ENCODE measurements at places on chromosomes 7 and 10. TPM values are rescaled to one million over a fixed set of nuclear protein-coding genes. Genes with fewer than 3 reads are reported as not detected.

DNA sequence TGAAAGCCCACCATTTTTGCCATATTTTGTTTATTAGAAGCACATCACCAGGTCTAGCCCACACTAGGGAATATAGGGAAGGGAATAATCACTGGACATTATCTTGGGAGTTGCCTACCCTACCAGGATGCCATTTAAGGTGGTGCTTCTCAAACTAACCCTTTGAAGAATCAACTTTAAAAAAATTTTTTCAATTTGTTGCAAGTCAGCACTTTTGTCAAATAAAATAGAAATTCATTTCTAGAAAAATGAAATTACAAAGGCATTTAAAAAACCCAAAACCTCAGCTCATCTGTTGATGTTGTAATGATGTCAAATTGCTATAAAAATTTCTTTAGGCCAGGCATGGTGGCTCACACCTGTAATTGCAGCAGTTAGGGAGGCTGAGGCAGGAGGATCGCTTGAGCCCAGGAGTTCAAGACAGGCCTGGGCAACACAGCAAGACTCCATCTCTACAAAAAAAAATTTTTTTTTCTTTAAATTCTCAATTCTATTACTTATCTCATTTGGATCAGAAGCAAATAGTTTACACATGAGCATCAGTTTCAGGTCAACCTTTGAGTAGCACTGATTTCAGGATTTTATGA is 2.5 kb upstream of the NFE2L3 start:
- H3K4me3 ChIP-seq = no peak overlapping the region
- no peak for DNase-seq
- peaks cover 22% of the 10 kb centered on the region for H3K4me1 ChIP-seq
- H3K27ac ChIP-seq = no peak overlapping the region

DNA sequence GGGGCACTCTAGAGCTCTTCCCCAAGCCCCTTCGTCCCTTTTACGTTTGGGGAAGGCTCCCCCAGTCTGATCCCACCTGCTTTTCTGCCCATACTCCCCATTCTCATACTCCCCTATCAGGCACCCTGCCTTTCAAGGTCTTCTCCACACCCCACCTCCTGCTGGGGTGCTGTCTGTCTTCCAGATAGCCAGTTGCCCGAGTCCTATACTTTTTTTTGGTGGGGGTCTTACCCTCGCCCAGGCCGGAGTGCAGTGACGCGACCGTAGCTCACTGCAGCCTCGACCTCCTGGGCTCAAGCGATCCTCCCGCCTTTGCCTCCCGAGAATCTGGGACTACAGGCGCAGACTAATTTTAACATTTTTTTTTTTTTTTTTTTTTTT is 775 bp upstream of the ABHD11 start:
- peak overlapping the region; percentile 94 for H3K4me3 ChIP-seq
- peaks cover 4% of the 10 kb centered on the region for H3K4me1 ChIP-seq
- no peaks in the 10 kb centered on the region for H3K36me3 ChIP-seq

- peak within 1 kb of the TSS; percentile 36 for H3K4me3 ChIP-seq
- H3K27me3 ChIP-seq = peaks cover 84% of the 10 kb centered on the region
Measured at GRCh38 chr7:27199849-27200760, at the start of gene HOXA13. TSS of gene HOXA13 (minus strand) at chr7:27200091. CDS start at chr7:27200077, 14 bp downstream.

DNA sequence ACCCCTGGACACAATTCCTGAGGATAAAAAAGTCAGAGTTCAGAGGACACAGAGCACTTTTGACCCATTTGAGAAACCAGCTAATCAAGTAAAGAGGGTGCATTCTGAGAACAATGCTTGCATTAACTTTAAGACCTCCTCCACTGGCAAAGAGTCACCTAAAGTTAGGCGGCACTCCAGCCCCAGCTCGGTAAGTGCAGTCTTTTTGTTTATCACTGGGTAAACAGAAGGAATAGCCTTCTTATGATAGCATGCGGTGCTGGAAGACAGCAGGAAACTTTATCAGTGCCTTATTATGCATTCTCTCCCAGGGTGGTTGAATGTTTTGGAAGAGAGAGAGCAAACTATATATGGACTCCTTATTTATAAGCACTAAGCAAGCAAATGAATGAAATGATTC is 130.5 kb downstream of the CDK14 start:
- H3K4me1 ChIP-seq = peaks cover 70% of the 10 kb centered on the region
- H3K4me3 ChIP-seq = peak overlapping the region; percentile 10
- H3K27ac ChIP-seq = peak overlapping the region; percentile 84
- no peaks in the 10 kb centered on the region for H3K36me3 ChIP-seq

Gene VSIR
- total RNA-seq = 61.2 TPM

GRCh38 chr7:151099486-151100211 is 13.4 kb downstream of the AGAP3 start:
- H3K36me3 ChIP-seq = no peaks in the 10 kb centered on the region
- no peak overlapping the region for H3K27ac ChIP-seq
- no peaks in the 10 kb centered on the region for H3K27me3 ChIP-seq
- H3K4me1 ChIP-seq = no peaks in the 10 kb centered on the region
- no peak for DNase-seq

DNA sequence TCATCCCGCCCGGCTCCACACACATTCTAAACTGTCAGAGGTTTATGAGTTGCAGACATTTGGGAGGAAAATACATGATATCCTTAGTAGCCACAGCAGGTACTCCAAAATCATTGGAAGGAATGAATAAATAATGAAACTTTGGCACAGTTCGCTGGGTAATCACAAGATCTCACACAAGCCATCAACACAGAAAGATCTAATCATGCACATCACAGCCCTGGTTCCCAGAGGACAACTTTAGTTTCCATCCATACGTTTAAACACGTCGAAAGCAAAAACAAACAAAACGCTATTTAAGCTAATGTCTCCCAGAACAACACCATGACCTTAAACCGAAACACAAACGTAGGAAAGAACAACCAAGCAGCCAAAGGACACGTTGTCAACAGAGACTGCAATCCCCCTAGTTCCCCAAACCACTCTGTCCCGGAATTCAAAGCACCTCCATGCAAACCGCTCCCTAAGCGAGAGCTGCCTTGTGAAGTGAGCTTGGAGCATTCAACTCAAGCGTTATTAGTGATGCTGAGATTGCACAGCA is 12.3 kb downstream of the SVIL start:
- H3K4me1 ChIP-seq = no peaks in the 10 kb centered on the region
- no peak overlapping the region for H3K27ac ChIP-seq
- no peak overlapping the region for H3K4me3 ChIP-seq
- DNase-seq = no peak
- no peaks in the 10 kb centered on the region for H3K36me3 ChIP-seq
- no peaks in the 10 kb centered on the region for H3K27me3 ChIP-seq

GRCh38 chr10:116720241-116720643 is 22.1 kb downstream of the HSPA12A start:
- no peak overlapping the region for H3K27ac ChIP-seq
- H3K4me3 ChIP-seq = no peak overlapping the region
- no peak for DNase-seq
- no peaks in the 10 kb centered on the region for H3K4me1 ChIP-seq
- no peaks in the 10 kb centered on the region for H3K36me3 ChIP-seq

DNA sequence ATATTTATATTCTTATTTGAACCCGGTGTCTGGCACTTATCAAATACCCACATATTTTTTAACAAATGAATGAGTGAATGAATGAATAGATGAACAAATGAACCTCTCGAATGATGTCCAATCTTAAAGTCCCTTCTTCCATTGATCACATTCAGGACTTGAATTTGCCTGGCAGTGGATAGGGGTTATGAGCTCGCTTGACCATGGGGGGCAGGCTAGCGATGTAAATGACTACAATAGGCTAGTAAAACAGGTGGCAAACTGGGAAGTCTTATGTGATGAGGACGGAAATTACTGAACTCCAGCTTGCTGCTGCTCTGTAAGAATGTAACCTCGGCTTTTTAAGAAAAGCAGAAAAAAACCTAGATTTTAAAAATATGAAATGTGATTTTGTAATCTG is 247.7 kb upstream of the DKK1 start:
- H3K4me1 ChIP-seq = no peaks in the 10 kb centered on the region
- H3K36me3 ChIP-seq = no peaks in the 10 kb centered on the region
- H3K27me3 ChIP-seq = no peaks in the 10 kb centered on the region
- DNase-seq = no peak
- H3K27ac ChIP-seq = no peak overlapping the region

Gene FAM241B
- 1.1 TPM for total RNA-seq

Gene MLXIPL
- total RNA-seq = not detected

Gene SLC26A5
- total RNA-seq = not detected

Gene SCRN1
- total RNA-seq = 66.6 TPM

Gene OR9A4
- total RNA-seq = not detected

DNA sequence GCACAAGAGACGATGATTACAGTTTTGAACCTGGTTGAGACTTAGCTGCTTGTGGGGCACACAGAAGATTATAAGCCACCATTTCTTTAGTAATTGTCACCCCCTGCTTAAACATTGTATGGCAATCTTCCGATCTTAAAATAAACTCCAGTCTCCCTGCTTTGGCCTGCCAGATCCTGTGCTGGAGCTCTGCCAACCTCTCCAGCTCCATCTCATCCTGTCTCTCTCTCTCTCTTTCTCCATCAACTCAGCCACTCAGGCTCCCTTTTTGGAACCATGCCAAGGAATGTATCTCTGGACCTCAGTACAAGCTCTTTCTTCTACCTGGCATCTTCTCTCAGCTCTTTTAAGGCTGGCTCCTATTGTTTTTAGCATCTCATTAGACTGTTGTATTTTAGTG is 1053.2 kb downstream of the REEP3 start:
- no peak overlapping the region for H3K27ac ChIP-seq
- no peak for DNase-seq
- H3K4me3 ChIP-seq = no peak overlapping the region
- no peaks in the 10 kb centered on the region for H3K27me3 ChIP-seq
- H3K36me3 ChIP-seq = no peaks in the 10 kb centered on the region

DNA sequence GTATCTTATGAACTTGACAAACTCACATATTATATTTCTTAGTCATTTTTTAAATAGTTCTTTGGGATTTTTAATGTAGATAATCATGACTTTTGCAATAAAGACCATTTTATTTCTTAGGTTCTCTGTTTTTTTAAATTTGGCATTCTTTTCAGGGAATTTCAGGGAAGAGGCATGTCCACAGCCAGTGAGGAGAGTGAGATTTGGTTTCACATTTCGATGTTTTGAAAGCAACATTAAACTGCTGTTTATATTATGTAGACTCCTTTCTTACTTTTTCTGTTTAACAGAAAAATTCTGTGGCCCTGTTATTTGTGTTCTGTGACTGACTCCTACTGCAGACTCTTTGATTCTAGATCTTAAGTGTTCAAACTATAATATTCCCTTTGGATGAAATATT is 153.7 kb downstream of the FAM107B start:
- H3K4me3 ChIP-seq = no peak overlapping the region
- DNase-seq = no peak
- no peaks in the 10 kb centered on the region for H3K27me3 ChIP-seq
- H3K4me1 ChIP-seq = peaks cover 10% of the 10 kb centered on the region
- H3K36me3 ChIP-seq = no peaks in the 10 kb centered on the region

Gene SVOPL
- total RNA-seq = not detected

GRCh38 chr10:79316671-79317431 is 30.4 kb upstream of the PPIF start:
- no peaks in the 10 kb centered on the region for H3K27me3 ChIP-seq
- H3K4me1 ChIP-seq = peaks cover 17% of the 10 kb centered on the region
- H3K4me3 ChIP-seq = no peak overlapping the region
- peak; percentile 33 for DNase-seq
- no peaks in the 10 kb centered on the region for H3K36me3 ChIP-seq

Gene LEP
- total RNA-seq = not detected

Gene PITX3
- total RNA-seq = not detected

DNA sequence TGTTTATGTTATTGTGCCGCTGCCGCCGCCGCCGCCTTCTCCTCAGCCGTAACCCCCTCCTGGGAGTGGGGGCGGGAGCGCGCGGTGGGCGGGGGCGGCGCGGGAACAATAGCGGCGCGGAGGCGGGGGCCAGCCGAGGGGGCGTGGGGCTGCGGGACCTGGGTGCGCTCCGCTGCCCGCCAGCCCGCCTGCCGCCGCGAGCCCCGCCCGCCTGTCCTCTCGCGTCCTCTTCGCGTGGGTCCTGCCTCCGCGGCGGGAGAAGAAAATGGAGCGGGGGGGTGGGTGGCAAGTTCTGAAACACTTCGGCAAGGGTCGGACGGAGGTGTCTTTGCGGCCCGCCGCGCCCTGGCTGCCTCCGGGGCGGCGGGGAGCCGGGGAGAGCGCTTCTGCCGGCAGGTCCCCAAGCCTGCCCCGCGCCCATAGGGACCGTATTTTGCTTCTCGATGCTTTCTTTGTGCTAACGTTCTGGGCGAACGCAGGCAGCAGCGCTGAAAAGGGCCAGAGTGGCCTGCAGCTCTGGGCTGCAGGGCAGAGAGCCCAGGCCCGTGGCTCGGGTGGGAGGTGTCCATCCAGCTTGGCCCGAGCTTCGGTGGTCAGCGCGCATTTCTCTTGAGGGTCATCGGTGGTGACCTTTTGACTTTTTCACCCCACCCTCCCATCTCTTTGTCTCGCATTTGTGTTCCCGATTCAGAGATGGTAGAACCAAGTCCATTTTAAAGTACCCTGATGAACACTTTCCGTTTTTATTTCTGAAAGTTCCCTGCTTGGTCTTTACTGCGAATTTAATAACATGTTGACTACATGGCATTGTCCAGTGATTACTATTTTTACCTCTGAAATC is 613 bp downstream of the MAPK8 start:
- peak overlapping the region; percentile 49 for H3K27ac ChIP-seq
- H3K4me1 ChIP-seq = peaks cover 23% of the 10 kb centered on the region
- H3K4me3 ChIP-seq = peak overlapping the region; percentile 71
- no peaks in the 10 kb centered on the region for H3K36me3 ChIP-seq
- no peaks in the 10 kb centered on the region for H3K27me3 ChIP-seq

GRCh38 chr10:80356563-80356988 is at the start of the genes DYDC1 and DYDC2:
TSS of gene DYDC1 (minus strand) at chr10:80356755. CDS start at chr10:80352601, 4,154 bp downstream.
TSS of gene DYDC2 (plus strand) at chr10:80356781. CDS start at chr10:80362444, 5,663 bp downstream.
- H3K36me3 ChIP-seq = no peaks in the 10 kb centered on the region
- peak within 1 kb of the TSS; percentile 41 for H3K4me3 ChIP-seq
- peak; percentile 26 for DNase-seq
- peaks cover 4% of the 10 kb centered on the region for H3K4me1 ChIP-seq
- no peak within 1 kb of the TSS for H3K27ac ChIP-seq

DNA sequence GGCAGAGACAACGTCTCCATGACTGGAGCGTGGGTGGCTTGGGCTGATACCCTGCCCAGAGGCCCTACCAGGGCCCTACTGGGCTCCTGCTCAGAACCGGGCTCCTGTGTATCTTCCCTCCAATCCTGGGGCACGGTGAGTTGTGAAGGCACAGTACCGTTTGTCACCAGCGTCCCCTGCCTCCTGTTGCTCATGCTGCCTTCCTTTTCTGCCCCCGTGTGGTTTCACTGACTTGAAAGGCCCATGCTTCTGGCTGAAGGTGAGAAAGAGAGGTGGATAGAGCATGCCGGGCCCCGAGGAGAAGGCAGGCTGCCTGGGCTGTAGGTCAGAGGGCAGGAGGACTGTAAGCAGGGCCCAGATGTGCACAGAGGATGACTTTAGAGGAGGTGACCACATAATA is 9.1 kb upstream of the DMBT1 start:
- H3K27ac ChIP-seq = no peak overlapping the region
- DNase-seq = no peak
- H3K4me1 ChIP-seq = no peaks in the 10 kb centered on the region
- H3K36me3 ChIP-seq = no peaks in the 10 kb centered on the region

Gene PIK3CG
- total RNA-seq = 44.8 TPM

Gene PTPN20
- 2.4 TPM for total RNA-seq

- H3K27me3 ChIP-seq = no peaks in the 10 kb centered on the region
- H3K27ac ChIP-seq = no peak overlapping the region
- no peaks in the 10 kb centered on the region for H3K36me3 ChIP-seq
- DNase-seq = no peak
- H3K4me3 ChIP-seq = no peak overlapping the region
Measured at GRCh38 chr7:50303335-50304128, 984 bp upstream of the IKZF1 start.

Gene GBX1
- not detected for total RNA-seq
